Right atrium auricular region (tissue), 2 donors: ENCODE measurements at places on chromosomes 7 and 10. TPM values are rescaled to one million over a fixed set of nuclear protein-coding genes. Genes with fewer than 3 reads are reported as not detected.

- DNase-seq, result no peak
Observed at GRCh38 chr7:21782996-21783395, 162.7 kb downstream of the CDCA7L start.

DNA sequence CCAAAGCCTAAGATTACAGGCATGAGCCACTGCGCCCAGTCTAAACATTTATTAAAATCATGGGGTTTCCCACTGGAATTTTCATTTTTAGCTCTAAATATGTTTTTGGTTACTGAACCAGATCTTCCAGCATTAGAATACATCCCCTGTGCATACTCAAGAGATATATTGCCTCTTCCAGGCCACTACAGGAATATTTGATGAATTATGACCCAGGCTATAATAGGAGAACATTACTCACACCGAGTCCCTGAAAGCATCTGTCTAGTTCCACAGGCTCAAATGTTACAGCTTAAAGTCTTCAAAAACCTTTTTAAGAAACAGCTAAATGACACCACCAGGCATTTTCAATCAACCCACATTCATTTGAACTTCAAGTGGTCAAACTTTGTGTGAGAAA is 50.4 kb upstream of the GRM8 start:
- no peak for DNase-seq

- DNase-seq, result peak; percentile 64
Observed at GRCh38 chr7:141158561-141158960, 84.7 kb downstream of the TMEM178B start.

DNA sequence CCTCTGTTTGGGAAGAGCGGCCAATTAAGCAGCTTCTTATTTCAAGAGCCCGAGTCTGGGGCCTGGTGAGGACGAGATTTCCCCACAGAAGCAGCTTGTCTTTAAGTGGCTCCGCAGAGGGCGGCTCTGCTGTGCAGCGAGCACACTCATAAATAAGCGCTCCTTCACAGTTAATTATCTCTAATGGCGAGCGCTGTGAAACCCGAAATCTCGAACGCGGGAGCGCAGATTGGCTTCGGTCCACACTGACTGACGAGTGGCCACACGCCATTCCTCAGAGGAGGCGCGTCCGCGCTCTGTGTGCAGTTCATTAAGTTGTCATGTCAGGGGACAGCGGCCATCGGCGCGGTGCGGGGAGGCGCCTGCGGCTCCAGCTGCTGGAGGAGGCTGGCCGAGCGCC is 560.9 kb downstream of the DNAJB6 start:
- DNase-seq, result no peak

GRCh38 chr7:116762971-116763370 is 91.0 kb downstream of the MET start:
- DNase-seq, result no peak

DNA sequence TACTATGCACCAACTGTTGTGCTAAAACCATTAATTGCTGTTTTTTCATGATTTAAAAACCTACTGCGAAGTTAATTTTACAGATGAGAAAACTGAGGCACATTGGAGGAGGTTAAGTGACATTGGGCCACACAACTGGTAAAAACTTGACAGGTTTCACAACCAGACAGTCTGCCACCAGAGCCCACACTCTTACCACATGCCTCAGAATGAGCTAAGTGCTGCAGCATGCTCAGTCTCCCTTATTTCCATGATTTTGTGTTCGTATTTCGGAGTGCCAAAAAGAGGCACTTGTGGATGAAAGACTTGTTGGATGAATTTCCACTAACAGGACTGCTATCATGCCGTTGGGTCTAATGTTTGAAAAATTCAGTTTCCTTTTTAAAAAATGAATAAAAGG is 77.4 kb downstream of the PCLO start:
- DNase-seq, result no peak

- DNase-seq, result no peak
Observed at GRCh38 chr7:138204285-138204981, 128.2 kb downstream of the AKR1D1 start.

DNA sequence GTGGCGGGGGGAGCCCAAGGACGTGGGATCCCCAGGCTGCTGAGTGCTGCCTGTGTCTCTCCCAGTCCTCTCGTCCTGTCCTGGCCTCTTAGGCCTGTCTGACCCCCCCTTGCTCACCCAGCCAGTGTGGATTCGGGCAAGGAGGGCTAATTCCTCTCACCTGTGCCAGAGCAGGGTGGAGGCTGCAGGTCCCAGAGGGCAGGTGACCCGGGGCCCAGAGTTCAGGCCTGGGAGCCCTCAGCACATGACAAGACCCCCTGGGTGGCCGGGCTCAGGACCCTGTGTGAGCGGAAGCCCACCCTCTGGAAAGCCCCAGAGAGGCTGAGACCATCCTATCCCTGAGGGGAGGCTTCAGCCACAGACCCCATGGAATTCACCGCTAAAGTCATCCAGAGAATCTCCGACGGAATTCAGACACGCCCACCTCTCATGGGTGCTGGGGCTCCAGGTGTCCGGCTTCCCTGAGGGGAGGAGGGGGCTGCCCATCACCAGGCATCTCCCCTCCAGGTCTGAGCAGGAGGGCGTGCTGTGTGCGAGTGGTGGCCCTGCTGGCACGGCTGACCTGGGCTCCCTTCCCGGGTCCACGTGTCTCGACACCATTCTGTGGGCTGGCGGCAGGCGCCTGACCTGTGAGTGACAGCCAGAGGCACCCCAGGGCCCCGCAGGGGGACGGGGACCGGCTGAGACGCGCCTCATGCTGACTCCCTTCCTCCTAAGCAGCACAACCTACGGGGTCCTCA is 5.0 kb downstream of the KNDC1 start:
- no peak for DNase-seq

Gene PLCE1
- total RNA-seq, result 22.5 TPM

Gene SPAM1
- not detected for total RNA-seq

Gene HECW1
- 0.04 TPM for total RNA-seq

Gene ANKRD22
- not detected for total RNA-seq

Gene PFKFB3
- 9.4 TPM for total RNA-seq

Gene FAM20C
- 19.9 TPM for total RNA-seq

Gene MET
- 16.1 TPM for total RNA-seq
